PC-3 (cell line): ENCODE measurements at places on chromosomes 16 and 17. TPM values are rescaled to one million over a fixed set of nuclear protein-coding genes. Genes with fewer than 3 reads are reported as not detected.

Gene TBC1D3C
- not detected in 2 replicates for total RNA-seq

GRCh38 chr16:74034862-74035261, 261.8 kb upstream of the PSMD7 start:
- H3K36me3 ChIP-seq, result no peaks in the 10 kb centered on the region; the same call in 1 of the 2 replicates
- no peak overlapping the region for H3K27ac ChIP-seq
- peaks cover 21% of the 10 kb centered on the region for H3K27me3 ChIP-seq
- H3K4me3 ChIP-seq, result no peak overlapping the region

GRCh38 chr16:51159296-51159695, 8.2 kb upstream of the SALL1 start:
- no peaks in the 10 kb centered on the region for H3K27me3 ChIP-seq
- no peak overlapping the region for H3K4me3 ChIP-seq
- no peak for DNase-seq
- H3K36me3 ChIP-seq, result no peaks in the 10 kb centered on the region

- H3K27me3 ChIP-seq, result peaks cover 17% of the 10 kb centered on the region; the same call in 1 of the 2 replicates
- H3K4me3 ChIP-seq, result no peak overlapping the region
- H3K4me1 ChIP-seq, result peaks cover 11% of the 10 kb centered on the region
- no peaks in the 10 kb centered on the region for H3K36me3 ChIP-seq
- no peak overlapping the region for H3K27ac ChIP-seq
- no peak for DNase-seq
These were observed 2.1 kb upstream of the LRRC75A start for GRCh38 chr17:16494059-16494458.
